T-helper 1 cell (primary cell): ENCODE measurements at places on chromosomes 12 and 14.

DNA sequence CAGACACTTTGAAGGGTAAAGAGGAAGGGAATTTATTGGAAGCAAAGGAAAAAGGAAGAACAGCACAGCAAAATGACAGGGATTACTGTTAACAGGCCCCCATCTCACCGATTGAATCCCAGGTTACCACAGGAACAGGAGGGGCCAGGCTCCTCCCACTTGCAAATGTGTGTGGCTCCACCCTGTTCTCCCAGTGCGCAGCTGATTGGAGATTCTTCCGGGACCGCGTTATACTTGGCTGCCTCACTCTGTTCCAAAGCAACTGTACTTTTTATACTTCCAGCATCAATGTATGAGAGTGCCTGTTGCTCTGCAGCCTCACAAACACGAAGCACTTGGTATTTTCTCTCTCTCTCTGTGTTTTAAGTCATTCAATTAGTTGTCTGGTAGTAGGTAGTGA is 273.6 kb upstream of the MDGA2 start:
- DNase-seq = no peak

- no peak for DNase-seq
These were observed 231.6 kb upstream of the GRIP1 start for GRCh38 chr12:66910366-66910974.

DNA sequence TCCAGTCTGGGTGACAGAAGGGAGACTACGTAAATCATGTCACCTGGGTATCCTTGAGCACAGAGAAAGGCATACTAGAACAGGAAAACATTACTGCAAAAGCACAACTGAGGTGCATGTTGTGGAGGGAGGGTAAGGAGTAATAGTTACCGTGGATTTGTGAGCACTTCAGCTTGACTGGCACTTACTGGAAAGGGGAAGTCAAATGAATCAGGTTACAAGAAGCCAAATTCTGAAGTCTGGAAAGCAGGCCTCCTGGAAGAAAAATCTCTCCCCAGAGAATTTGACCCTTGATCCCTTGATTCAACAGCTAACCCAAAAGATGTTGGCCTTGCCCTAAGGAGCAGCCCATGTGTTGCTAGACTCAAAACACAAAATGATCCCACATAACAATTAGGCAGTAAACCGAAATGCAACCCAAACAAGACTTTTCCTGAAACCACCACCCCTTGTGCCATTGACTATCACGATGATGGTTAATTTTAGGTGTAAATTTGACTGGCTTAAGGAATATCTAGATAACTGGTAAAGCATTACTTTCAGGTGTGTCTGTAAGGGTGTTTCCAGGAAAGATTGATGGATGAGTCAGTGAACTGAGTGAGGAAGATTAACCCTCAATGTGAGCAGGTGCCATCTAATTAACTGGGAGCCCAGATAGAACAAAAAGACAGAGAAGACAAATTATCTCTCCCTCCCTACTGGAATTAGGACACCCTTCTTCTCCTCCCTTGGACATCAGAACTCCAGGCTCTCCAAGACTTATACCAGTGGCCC is 108.8 kb downstream of the SLC25A21 start:
- no peak for DNase-seq

DNA sequence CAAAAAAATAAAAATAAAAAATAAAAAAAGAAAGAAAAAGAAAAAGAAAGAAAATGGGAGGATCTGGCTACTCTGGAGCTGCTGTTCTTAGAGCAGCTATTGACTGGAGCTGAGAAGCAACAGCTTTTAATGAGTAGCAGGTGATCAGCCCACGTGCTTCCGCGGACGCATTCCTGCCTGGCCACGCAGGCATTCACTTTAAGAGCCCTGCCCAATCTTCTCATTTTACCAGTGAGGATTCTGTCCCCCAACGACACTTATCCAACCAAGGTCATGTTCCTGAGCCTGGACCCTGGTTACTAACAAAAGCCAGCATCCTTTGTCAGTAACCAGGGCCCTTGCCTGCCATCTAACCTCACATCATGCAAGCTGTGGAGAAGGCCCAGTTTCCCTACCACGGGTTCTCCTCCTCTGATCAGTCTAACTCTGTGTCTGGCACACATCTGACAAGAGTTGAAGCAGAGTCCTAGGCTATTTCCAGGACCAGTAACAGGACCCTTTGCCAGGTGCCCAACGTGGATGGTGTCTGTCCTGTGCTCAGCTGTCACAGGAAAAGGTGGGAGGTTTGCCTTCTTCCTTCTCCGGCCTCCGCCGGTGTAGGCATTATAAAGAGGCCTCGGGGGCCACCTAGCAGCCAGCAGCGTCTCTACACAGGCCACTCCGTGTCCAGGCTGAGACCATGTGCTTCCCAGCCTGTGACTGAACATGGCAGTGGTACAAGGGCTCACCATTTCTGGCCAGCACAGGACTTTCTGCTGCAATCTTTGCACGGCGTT is 60.9 kb upstream of the GPATCH2L start:
- no peak for DNase-seq

DNA sequence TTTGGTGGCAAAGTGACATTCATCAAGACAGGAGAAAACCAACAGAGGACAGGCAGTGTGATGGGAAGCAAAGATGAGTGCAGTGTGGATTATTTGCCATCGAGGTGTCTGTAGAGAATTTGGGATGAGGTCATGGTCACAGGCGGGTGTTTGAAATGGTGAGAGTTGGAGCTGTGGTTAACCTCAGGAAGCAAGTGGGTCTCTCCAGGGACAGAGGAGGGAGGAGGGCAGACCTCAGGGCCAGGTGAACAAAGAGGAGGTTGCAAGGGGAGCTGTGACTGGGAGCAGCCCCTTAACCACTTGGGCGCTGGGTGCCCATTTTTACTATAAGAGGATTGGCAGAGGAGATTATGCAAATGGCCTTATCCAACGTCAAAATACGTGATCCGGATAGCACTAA is 7.0 kb downstream of the FZD10 start:
- no peak for DNase-seq

DNA sequence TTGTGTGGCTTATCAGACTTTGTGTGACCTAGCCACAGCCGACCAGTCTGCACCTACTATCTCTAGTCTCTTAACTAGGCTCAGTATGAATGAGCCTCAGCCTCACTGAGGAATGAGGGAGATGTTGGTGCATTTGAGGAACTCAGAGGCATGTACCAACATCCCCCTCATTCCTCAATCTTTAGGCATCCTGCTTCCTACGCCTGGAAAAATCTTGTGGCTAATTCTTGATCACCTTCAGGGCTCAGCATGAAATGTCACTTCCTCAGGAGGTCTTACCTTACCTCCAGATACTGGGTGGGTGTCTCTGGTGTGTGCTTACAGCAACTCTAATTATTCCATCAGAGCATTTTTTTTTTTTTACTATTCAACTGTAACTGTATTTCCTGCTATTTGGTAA is 148.8 kb upstream of the TMCC3 start:
- DNase-seq = no peak

DNA sequence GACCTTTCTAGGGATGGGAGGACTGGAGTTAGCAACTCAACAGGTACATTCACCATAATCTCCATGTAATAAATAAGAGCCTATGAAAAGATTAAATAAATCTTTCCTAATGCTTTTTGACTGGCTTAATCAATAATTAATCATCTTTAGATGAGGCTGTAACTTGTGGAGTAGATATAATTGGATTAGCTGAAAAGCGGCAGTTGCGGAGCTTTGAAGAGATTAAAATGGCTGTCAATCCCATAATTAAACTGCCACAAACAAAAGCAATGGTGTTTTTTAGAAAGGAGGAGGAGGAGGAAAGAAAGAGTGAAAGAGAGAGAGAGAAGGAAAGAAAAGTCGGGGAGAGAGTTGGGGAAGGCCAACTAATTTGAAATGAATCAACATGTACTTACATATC is 70.7 kb upstream of the TMEM263 start:
- DNase-seq = no peak

DNA sequence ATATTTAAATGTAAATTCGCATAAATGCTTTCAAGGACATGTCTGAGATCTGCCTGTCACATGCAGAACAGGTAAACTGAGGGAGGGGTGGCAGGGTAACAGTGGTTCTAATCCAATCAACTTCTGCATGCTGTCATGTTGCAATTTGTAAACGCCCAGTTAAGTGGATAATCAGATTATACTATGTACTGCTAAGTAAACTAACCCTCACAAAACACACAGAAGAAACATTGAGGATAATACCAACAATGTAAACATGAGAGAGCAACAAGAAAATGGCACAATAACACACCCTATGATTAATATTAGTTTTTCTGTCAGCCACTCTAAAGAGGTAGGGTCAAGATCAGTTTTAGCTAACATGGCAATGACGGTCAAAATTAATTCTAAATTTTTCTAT is 123.7 kb downstream of the KIF21A start:
- no peak for DNase-seq

- no peak for DNase-seq
These were observed 85.4 kb downstream of the CHGA start for GRCh38 chr14:93008381-93008780.

DNA sequence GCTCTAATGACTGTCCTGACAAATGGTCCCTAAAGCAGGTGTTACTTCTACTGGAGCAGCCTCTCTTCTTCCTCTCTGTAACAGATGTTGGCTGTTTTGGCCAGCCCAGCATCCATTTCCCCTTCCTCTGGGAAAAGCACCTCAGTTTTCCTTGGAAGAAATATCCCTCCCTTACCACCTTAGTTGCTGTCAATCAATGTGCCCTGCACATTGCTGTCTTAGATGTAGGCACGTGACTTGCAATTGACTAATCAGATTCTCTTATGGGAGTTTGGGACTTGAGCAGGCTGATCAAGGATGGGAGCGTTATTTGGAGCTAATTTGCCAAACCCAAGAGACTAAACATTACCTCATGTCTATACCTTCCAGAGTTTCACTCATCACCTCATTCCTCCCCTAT is 12.0 kb upstream of the TMED2 start:
- no peak for DNase-seq

DNA sequence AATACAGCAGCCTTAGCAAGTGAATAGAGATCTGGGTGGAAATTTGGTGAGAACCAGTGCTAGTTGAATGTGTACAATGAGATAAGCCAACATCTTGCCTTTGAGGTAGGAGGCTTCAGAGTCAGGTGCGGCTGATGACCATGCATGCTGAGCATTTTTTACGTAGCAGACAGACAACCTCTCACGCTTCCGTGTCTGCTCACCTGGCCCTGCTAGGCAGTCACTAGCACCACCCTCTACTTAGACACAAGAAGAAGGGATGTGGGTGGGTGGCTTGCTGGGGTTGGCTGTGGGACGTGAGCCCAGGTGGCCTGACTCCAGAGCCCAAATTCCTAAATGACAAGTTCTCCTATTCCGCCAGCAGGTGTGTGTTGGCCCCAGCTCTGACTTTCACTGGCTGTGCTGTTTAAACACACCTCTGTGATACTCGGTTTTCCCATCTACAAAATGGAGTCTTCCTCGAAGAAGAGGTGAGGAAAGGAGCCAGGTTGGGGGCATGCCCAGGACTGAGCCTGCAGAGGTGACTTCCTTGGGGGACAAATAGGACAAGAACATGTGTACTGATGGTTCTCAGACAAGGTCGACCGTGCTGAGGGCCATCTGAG is 57.8 kb upstream of the BCL11B start:
- DNase-seq = no peak

GRCh38 chr14:93063393-93063792 is 52.3 kb downstream of the ITPK1 start:
- DNase-seq = no peak

DNA sequence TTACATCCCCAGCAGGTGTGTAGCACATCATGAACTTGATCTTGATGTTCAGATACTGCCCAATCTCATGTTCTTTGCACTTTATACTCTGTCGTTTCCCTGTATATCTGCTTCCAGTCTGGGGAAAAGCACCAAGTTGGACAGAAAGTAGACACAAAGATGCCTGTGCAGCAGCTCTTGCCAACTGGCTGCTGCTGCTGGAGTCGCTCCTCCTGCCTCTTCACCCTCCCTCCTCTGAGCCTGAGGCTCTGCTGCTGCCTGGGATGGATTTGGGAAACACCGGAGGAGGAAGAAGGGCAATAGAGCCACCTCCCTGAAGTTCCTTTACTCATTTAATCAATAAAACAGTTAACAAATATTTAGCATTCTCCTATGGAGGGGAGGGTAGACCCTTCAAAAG is 32.4 kb downstream of the ADCK1 start:
- DNase-seq = no peak

DNA sequence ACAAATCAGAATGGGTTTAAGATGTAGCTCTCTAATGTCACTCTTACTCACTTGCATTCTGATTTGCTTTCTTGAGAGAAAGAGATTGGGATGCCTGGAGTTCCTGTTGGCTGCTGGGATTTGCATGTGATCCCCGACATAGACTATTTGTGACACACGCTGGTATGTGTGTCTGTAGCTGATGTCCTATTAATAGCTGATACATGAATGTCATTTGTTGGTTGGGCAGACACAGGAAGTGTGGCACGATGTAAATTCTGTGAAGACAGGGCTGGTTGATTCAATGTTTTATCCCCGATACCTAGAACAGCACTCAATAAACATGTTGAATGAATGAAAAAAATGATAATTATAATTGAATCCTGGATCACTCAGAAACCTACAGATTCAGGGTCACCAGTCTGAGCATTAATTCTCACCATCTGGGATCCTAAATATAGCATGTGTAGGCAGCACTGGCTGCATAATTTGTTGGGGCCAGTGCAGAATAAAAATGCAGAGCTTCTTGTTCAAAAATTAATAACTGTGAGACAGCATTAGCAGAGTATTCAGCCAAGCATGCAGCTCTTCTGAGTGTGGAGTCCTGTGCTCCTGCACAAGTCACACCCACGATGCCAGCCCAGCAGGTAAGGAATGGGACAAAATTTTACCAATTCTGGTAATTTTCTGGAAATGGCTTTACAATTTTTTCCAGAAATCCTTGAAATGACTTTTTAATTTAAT is 35.5 kb upstream of the SOCS2 start:
- DNase-seq = no peak

DNA sequence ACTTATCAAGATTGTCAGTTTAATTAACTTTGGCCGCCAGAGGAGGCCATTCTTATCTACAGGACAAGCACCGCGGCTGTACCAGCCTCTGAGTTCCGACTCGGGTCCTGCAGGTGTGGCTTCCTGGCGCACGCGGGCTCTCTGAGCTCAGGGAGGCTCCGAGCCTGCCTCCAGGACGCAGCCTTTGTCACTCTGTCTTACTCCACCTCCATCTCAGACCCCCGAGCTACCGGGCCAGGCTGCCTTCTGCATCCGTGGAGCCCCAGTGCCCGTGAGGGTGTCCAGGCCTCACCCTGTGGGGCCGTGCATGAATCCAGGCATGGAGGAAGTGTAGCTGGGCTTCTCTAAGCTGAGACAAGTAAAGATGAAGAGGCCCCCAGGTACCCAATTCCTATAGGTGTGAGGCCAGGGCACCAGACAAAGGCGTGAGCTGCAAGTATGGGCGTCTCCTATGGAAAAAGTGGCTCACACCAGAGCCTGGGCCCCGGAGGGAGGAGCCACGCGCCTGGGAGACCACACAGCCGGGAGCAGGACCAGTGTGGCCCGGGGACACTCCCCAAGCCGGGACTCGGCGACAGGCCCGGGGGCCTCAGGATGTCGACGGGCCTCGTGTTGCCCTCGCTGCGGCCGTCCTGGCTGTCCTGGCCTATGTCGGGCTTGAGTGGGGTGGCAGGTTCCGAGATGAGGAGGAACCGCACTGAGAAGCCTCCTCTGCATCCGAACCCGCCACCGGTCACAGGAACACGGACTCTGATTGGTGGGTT is 42.8 kb downstream of the NOC4L start:
- no peak for DNase-seq
